Breast epithelium (tissue), 4 donors: ENCODE measurements at places on chromosomes 16 and 17. TPM values are rescaled to one million over a fixed set of nuclear protein-coding genes. Genes with fewer than 3 reads are reported as not detected.

GRCh38 chr16:86942151-86943051 is 364.1 kb downstream of the FOXL1 start:
- no peak for DNase-seq

GRCh38 chr17:81330884-81331245 is 35.8 kb upstream of the SLC38A10 start:
- no peak for DNase-seq

- DNase-seq: no peak
Measured at GRCh38 chr17:1785930-1786329, 24.1 kb downstream of the SERPINF1 start.

GRCh38 chr16:75555213-75555706 is 792 bp downstream of the TMEM231 start:
- DNase-seq: peak; percentile 77

- DNase-seq: no peak
Measured at GRCh38 chr16:19142939-19143598, 25.0 kb upstream of the SYT17 start.

- DNase-seq: no peak
Measured at GRCh38 chr16:89042711-89043551, 50.7 kb upstream of the ACSF3 start.

DNA sequence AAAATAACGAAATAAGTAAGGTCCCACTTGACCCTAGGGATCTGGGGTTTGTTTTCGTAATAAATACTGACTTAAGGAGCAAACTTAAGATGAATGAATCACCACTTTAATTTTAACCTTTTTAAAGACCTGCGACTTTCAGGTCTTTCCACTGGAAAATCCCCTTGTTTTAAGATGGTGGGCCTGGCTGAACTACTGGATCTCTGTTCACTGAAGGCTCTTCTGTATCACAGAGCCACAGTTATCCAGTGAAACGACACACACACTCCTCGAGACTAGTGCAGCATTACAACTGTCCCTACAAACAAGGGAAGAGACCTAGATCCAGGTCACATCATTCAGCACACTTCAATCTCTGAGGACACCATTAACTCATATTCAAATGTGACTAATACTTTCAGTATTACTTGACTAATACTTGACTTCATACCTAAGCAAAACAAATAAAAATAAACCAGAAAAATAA is 299.0 kb downstream of the CEP112 start:
- no peak for DNase-seq

GRCh38 chr17:81270279-81270678 is 24.8 kb downstream of the SLC38A10 start:
- DNase-seq: no peak

GRCh38 chr17:66595893-66596292 is 239.0 kb upstream of the CACNG5 start:
- DNase-seq: no peak

DNA sequence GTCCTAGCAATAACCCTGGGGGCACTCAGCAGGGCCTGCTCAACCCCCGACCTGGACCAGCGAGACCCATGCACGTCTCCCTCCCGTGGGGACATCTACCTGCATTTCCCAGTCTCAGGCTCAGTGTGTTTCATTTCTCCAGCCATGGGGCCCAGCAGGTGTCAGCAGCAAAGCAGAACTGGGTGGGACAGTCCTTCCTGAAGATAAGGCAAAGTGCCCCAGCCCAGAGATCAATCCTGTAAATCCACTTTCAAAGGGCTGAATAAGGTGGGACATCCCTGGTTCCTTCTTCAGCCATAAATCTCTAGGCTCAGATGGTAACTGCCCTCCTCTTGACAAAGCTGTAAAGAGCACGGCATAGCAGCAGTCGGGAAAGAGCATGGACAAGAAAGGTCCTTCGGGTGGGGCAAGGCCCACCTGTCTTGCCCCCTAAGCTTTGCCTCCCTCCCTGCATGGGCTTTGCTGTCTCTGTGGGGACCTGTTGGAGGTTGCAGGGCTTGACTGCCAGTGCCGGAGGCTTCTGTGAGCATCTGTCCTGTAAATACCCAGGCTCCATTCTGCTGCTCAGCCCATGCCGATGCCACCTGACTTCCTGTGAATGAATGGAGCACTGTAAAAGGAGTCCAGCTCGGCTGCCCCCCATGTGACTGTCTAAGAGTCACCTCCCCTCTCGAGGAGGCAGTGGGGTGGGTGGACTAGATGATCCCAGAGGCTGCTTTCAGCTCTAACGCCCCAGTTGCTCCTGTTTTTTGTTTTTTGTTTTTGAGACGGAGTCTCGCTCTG is 84.8 kb upstream of the TBC1D3K start:
- DNase-seq: no peak

DNA sequence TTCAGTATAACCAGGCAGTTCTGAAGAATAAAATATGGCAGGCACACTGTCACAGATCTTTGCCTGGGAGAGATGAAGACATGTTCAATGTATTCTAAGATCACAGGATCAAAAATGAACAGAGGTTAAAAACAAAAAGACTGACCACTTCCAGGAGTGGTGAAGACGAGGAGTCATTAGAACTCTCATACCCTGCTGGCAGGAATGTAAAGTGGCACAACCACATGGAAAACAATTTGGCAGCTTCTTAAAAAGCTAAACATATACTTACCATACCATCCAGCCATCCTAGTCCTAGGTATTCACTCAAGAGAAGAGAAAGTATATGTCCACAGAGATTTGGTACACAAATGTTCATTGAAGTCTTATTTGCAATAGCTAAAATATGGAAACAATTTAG is 406.3 kb downstream of the NPIPA8 start:
- no peak for DNase-seq

DNA sequence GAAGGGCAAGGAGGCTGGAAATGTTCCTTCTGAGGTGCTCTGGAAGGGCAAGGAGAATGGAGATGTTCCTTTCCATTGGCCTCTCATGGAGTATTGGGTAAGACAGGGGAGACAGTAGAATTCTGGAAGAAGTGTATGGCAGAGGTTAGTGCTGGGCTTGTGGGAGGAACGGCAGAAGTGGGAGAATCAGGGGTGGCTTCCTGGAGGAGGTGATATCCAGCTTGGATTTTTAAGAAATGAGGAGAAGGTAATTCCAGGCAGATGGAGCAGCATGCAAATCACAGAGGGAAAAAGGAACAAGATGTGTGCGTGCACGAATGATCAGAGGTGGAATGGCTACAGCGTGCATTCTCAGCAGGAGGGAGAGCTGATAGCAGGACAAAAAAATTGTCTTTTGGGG is 45.1 kb upstream of the ASIC2 start:
- no peak for DNase-seq

DNA sequence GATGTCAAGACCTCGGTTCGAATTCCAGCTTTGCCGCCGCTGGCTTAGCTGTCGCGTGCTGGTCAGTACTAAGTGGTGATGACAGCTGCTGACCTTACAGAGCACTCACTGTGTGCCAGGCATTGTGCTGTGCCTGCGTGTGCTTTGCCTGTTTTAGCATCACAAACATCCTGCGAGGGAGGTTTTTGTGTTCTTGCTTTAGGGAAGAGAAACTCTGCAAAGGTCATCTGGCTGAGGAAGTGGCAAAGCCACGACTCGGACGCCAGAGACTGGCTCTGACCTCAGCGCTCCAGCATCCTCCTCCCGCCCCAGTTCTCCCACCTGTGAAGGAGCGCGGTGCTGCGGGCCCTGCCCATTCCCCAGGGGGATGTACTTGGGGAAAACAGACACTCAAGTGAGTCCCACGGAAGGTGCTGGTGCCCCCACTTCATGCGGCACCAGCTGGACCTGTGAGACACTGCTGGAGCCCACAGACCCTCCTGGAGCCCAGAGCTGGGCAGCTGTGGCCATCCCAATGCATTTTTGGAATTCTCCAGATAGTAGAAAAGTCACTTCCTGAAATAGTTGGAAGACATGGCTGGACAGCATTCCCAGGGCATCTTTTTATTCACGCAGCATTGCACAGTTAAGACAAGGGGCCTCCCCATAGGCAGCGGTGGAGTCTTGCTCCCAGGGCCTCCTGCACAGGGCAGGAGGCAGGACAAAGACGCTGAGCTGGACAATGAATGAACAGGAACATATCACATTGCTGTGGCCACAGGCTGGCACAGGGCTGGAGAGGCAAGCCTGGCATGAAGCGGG is 20.0 kb upstream of the HERPUD1 start:
- DNase-seq: no peak

GRCh38 chr16:24525970-24526559 is 13.3 kb upstream of the RBBP6 start:
- no peak for DNase-seq

DNA sequence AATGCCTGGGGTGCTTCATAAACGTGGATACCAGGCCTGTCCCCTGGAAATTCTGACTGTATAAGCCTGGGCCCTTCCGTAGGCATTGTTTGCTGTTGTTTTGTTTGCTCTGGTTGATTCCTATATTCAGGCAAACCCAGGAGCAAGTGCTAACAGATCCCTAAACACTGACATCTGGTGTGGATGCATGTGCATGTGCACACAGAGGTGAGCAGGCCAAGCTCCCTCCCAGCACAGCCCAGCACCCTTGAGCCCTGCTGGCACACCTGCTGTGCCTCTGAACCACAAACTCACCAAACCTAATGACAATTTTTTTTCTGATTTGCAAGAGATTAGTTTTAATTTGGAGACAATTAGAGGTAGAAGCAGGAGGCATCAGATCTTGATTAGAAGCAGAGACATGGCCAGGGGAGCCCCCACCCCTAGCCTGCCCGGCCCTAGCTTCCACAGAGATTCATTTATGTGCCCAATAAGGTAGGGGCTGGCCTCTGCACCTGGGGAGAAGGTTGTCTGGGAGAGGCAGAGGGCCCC is 40.4 kb downstream of the TMEM132E start:
- no peak for DNase-seq

DNA sequence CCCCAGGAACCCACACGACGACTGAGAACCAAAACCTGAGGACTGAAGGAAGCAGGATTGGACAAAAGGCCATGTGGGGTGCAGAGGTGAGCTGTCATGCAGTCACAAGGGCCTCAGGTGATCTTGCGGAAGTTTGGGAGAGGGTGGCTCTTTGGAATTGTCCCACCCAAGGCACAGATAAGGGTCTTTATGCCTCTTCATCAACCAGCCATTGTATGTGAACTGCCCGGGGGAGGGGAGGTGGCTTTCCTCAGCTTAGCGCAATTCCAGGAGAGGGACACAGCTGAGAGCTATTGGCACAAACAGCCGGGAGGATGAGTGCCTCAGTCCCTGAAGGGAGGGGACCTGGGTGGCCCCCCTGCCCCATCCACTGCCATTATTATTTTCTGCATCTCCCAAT is 55.1 kb upstream of the PHOSPHO1 start:
- no peak for DNase-seq

GRCh38 chr16:27325736-27326135 is 12.0 kb downstream of the IL4R start:
- no peak for DNase-seq

DNA sequence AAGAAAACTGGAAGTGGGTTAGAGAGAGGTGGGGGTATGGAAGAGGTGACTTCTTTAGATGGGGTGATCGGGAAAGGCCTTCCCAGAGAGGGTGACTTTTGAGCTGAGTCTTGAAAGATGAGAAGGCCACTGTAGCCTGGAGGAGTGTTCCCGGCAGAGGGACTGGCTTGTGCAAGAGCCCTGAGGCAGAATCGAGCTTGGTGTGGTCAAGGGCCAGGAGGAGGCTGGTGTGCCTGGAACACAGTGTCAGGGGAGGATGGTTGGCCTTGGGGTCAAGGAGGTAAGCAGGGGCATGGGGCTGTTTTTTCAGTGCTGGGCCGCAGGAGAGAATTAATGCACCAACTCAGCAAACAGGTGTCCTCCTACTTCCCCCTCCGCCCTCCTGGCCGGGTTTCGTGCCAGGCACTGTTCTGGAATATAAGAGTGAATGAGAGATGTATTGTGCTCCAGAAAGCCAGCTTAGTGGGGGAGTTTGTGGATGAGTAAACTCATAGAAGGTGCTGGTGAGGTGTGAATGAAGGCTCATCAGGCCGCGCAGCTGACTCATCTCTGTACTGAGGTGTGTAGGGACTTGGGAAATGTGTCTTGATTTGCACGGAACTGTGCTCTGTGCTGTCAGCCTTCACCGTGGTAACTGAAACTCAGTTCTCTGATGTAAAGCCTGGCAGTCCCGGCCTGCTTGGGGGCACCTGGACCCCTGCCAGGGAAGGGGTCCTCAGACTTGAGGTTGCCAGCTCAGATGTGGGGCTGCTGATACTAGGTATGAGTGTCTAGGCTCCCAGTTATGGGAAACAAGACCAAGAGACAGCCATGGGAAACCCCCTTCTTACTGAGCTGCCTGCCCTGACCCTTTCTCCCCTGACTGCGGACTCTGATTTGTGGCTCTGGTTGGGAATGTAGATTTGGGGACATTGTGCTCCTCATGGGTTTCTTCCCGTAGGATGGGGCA is 15.3 kb downstream of the KSR1 start:
- no peak for DNase-seq

DNA sequence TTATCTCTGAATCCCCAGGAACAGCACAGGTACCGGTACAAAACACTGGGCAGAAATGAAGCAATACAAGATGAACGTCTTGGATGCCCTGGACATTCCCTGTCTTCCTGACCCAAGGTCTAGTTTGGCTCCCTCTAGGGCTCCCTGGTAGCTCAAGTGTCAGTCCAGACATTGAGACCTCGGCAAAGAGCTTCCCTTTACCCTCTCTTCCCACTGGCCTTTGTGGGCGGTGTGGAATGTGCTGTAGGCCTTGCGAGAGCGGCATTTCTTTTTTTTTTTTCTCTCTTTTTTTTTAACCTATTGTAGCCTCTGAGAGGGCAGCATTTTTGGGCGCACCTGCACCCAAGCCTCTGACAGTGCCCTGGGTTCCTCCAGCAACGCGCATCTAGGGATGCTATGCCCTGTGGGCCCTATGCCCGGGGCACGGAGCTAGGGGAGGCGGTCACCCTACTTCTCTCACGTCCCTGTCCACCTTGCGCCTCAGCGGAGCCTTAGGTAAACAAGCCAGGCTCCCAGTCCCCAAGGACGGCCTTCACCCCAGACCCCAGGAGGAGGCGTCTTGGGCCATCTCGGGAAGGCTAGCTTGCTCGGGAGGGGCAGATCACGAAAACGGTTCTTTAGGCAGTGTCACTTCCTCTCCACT is 1.2 kb upstream of the NFATC3 start:
- DNase-seq: peak; percentile 33

DNA sequence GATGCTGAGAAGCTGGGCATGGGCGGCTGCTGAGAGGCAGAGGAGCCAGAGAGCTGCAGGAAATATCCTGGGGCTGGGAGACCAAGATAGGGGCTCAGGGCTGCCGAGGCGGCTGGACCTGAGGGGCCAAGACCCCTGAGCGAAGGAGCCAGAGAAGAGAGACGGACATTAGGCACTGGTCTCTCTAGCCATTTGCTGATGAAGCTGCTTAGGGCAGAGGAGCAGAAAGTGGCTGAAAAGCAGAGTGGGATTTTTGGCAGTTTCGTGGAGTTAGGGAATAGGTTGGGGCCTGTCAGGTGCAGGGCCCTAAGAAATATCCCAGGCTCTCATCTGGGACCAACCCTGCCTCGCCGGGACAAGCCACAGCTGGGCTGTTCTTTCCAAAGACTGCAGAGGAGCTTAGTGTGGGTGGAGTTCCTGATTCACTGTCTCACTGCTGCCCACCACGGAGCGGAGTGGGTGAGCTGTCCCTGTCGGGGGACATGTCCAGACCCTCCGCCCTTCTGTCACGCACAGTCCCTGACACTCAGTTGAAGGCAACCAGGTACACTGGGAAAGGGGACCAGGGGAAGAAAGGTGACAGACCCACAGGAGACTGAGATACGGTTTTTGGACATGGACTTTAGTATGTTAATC is 11.3 kb upstream of the DNASE1 start:
- no peak for DNase-seq

Gene CRAMP1
- total RNA-seq: 13.8 TPM

Gene GINS2
- 1.1 TPM for total RNA-seq

Gene C16orf78
- total RNA-seq: not detected

Gene LDAF1
- total RNA-seq: 49.2 TPM
